ENCODE measurements at places on chromosomes 16 and 17.
A peak's percentile ranks its signal among the peaks of the same experiment; 100 is the strongest.

- DNase-seq = no peak
Measured at GRCh38 chr16:87374313-87374712, 9.3 kb downstream of the FBXO31 start.

GRCh38 chr17:41528959-41529353, 848 bp upstream of the KRT19 start:
- DNase-seq = no peak

DNA sequence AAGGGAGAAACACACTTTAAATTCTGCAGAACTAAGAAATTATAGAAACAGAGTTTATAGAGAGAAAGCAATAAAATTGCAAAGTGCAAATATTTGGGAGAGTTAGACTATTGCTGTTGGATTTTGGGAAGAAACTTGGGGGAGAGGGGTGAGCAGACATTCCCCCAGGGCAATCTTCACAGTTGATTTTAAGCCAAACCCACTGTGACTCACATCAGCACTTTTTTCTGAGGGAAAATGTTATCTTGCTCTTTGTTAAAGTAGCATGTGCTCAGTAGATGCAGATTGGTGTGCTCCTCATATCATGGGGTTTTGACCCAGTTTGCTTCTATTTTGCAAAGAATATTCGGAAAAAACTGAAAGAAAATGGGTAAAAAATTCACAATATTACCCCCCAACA, 367.6 kb downstream of the CDH11 start:
- no peak for DNase-seq

- no peak for DNase-seq
Measured at GRCh38 chr16:54649876-54650275, 280.8 kb upstream of the IRX5 start.

DNA sequence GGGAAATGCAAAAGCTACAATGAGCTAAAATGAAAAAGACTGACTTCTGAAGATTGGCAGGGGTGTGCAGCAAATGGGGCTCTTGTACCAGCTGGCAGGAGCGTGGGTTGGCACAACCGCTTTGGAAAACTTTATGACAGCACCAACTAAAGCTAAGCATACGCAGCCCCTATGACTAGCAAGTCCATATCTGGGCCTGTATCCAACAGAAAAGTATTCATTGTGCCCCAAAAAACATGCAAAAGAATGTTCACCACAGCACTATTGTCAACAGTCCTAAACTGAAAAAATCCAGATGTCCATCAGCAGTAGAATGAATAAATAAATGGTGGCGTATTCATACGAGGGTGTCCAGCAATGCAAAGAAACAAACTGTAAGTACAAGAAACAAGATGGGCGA, 22.6 kb upstream of the ITGA3 start:
- DNase-seq = no peak

DNA sequence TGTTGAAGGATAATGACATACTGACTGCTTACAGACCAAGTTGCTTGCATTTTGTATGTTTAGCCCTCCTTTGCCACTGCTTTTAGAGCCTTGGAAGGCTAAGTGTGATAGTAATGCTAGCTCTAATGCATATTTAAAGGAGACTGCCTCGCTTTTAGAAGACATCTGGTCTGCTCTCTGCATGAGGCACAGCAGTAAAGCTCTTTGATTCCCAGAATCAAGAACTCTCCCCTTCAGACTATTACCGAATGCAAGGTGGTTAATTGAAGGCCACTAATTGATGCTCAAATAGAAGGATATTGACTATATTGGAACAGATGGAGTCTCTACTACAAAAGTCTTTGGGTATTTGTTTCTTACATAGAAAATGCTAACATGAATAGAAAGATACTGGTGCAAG, 19.1 kb downstream of the CAPNS2 start:
- no peak for DNase-seq

DNA sequence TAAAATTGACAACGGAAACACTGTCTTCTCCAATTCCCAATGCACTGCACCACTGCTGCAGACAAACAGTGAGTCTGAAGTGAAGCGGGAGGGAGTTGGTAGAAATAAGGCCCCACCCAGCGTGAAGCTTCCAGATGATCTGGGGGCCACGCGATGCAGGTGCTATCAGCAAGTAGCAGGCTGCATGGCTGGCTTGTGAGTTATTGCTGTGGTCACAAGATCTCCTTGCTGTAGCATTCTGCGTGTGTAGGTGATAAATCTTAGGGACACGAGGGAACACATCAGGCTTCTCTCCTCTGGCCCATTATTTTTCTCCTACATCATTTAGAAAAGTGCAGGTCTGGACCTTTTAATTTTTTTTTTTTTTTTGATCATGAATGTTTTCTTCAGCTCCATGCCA, 407.6 kb downstream of the TMEM114 start:
- no peak for DNase-seq

GRCh38 chr17:28904800-28905199, 1.9 kb upstream of the DHRS13 start:
- no peak for DNase-seq

- no peak for DNase-seq
Measured at GRCh38 chr16:11597235-11598095, 10.7 kb upstream of the LITAF start.

DNA sequence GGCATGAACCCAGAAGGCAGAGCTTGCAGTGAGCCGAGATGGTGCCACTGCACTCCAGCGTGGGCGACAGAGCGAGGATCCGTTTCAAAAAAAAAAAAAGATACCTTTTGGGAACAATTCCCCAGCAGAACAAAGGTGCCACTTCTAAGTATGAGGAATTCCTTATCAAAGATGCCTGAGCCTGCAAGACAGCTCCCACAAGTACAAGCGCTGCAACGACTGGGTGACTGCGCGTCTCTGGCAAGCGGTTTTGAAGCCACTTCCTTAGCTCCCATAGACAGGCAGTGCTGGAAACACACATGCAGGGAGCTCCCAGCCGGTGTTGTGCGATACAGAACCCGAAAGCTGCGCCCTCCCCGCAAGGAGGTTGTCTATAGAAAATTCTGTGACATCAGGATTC, 60.5 kb downstream of the ADCY9 start:
- no peak for DNase-seq

- no peak for DNase-seq
Measured at GRCh38 chr17:29546085-29546484, 20.8 kb downstream of the ABHD15 start.

GRCh38 chr16:29898804-29899515, 390 bp downstream of the SEZ6L2 start:
- DNase-seq = no peak

DNA sequence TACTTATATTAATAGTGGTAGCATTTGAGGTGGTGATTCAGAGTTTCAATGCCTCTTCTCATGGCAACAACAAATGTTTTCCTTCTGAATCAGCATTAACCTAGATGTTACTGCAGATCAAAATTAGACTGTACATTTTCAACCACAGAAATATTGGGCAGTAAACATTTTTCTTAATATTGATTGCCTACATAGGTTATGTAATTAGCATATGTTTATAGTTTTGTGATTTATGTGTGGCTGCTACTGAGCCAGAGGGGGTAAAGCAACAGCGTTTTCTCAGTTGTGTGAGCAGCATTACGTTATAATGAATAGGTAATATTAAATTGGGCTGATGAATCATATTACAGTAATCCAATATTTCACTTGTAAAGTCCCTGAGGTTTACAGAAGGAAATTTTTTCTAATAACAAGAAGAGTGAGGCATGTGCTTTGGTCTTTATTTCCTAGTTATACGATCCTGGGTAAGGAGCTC, 18.8 kb upstream of the BMERB1 start:
- DNase-seq = no peak

DNA sequence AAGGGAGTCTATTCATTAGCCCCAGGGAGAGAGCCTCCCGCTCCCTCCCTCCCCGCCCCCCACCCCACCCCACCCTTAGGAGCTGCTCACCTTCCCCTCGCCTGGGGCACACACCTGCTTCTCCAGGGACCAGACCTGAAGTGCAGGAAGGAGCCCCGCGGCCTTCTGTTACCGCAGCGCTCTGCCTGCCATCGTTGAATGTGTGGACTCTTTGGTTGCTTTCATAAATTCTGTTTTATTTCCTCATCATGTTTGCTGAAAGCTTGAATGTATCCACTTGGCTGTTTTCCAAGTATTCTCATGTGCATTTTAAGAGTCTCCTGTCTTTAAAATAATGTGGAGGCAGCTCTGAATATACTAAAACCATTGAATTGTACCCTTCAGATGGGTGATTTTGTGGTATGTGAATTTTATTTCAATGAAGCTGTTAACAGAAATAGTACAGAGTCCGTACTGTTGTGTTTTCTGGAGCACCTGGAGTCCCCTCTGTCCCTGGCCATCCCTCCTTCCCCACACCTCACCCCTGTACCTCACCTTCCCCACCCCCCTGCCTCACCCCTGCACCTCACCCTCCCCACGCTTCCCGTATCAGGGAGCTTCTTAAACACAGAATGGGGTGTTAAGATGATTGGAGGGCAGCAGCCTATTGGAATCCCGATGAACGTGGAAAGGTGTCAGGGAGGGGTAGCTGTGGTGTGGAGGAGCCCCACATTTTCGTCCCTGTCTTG, 25.5 kb downstream of the RAB11FIP3 start:
- no peak for DNase-seq

- no peak for DNase-seq
Measured at GRCh38 chr16:26019381-26020242, 327.9 kb downstream of the HS3ST4 start.

GRCh38 chr17:76014100-76014924, 12.8 kb downstream of the EVPL start:
- peak; percentile 86 for DNase-seq

DNA sequence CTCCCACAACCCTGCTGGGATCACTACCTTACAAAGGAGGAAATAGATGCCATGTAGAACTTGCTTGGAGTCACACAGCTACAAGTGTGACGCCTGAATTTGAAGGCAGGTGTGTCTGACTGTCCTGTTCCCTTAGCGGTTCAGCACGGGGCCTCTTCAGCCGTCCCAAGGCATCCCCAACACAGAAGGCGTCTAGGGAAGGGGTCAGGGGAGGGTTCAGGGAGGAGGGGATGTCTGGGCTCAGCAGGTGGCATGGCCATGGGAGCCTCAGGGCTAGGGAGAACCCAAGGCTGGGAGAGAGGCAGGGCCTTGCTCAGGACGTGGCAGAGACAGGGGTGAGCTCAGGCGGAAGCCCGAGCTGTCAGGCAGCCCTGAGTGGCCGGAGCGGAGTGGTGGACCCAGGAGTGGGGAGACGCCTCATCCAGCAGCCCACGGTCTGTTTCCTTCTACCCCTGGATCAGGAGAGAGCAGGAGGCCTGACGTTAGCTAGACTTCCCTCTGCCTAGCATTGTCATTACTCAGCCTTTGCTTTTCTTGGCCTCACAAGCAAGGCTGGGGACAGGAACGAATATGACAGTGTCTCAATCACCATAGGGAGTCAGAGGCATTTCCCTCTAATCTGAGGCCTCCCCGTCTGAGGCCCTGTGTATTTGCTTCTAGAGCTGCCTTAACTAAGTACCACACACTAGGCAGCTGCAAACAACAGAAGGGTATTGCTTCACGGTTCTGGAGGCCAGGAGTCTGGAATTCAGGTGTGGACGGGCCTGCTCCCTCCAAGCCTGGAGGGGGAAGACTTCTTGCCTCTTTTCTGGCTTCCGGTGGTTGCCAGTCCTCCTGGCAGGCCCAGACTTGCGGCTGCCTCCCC, 31.3 kb upstream of the ANKRD40CL start:
- no peak for DNase-seq

GRCh38 chr16:89410794-89411309, 79.5 kb downstream of the ANKRD11 start:
- peak; percentile 96 for DNase-seq

- DNase-seq = no peak
Measured at GRCh38 chr16:51236583-51236982, 85.5 kb upstream of the SALL1 start.

- no peak for DNase-seq
Measured at GRCh38 chr16:5791011-5791657, 693.5 kb upstream of the EEF2KMT start.

- no peak for DNase-seq
Measured at GRCh38 chr16:16178455-16179162, 44.7 kb downstream of the ABCC6 start.

DNA sequence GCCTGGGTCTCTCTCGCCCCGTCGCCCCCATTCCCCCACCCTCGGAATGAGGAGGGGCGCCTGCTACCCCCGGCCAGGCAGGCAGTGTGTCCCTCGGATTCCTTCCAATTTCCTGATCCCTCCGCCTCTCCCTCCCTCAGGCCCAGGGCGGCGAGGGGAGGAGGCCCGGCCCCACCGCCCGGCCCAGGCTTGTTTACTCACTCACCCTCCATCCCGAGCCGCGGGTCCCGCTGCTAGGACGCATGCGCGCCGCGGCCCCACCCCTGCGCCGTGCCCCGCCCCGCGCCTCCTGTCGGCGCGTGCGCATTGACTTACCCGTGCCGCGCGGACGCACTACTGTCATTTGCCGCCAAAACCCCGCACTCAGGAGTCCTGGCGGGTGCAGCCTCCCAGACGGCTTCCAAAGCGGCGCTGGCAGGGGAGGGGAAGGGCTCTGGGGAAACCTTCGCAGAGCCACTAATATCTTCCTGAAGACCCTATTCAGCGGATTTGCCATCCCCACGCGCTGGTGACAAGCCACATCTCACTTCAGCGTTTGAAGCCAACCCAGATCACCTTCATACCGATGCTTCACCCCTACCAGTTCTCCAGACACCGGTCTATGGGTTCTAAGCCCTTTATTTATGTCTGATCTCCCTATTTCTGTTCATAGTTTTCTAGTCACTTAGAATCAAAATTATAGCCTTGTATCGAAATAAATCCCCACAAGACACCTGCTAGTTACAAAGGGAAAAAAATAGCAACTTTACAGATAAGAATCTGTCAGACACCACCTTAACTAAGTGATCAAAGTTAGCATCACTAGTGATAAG, at the start of gene EZH1:
Gene EZH1, minus strand, starts transcription at position 235 of the 812 bp plus-strand sequence. CDS start 16,099 bp downstream, outside the sequence.
- peak; percentile 94 for DNase-seq

DNA sequence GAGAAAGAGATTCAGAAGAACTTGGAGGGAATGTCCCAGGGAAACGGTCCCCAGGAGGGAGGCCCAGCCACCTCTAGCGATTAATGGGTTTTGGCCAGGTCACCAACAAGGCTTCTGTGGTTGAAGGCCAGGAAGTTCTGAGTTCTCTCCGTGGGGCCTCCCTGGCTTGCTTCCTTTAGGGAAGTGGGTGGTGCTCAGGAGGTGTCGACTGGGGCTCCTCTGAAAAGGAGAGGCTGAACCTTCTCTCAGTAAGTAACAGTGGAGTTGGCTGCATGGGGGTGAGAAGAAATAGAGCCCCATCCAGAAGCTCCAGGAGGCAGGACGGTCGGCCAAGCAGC, 77.1 kb upstream of the GSE1 start:
- peak; percentile 34 for DNase-seq

GRCh38 chr16:28915181-28915580, 9.9 kb downstream of the RABEP2 start:
- peak; percentile 72 for DNase-seq

DNA sequence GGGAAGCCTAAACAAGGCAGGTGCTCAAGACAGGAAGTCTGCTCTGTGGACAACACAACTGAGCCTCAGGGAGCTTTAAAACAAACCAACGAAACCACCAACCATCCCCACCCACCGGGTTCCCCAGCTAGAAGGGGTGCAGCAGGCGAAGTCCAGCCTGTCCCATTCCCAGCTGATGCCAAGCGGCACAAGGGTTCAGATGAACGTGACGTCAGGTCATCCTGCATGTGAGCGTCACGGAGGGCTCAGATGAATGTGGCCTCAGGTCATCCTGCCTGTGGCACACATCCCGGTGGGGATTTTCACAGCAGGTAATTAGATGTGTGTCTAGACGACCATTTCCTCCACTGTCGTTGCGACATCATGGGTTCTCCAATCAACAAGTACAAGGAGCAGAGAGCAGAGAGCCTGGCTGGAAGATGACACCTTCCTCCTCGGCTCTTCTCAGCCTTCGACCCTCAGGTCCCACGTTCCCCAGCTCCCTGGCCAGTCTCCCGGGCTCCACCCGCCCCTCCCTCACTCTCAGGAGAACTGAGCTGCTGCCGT, 246.5 kb downstream of the FOXL1 start:
- DNase-seq = peak; percentile 87

- no peak for DNase-seq
Measured at GRCh38 chr16:67190041-67190440, at the start of gene EXOC3L1. TSS of gene EXOC3L1 (minus strand) at chr16:67190136. CDS start at chr16:67189676, 460 bp downstream.

All from dermis blood vessel endothelial cell (primary cell).